Renal cortex interstitium (tissue), 15 donors: ENCODE measurements at places on chromosomes 16 and 17. TPM values are rescaled to one million over a fixed set of nuclear protein-coding genes. Genes with fewer than 3 reads are reported as not detected.

Gene HSPB9
- polyA plus RNA-seq = 0.46 TPM

Gene UBE2O
- polyA plus RNA-seq = 26.4 TPM

DNA sequence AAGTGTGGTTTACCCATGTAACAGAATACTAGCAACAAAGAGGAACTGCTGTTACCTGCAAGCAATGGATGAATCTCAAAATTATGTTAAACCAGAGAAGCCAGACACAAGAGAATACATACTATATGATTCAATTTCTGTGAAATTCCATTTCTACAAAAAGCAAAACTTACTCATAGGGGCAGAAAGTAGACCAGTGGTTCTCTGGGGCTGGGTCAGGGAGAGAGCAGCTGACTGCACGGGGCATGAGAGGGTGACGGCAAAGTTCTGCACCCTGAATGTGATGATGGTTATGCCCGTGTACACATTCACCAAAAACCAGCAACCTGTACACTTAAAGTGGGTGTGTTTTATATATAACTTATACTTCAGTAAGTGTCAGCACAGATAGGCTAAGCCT lies 3.1 kb downstream of the ZNF843 start:
- DNase-seq = no peak

DNA sequence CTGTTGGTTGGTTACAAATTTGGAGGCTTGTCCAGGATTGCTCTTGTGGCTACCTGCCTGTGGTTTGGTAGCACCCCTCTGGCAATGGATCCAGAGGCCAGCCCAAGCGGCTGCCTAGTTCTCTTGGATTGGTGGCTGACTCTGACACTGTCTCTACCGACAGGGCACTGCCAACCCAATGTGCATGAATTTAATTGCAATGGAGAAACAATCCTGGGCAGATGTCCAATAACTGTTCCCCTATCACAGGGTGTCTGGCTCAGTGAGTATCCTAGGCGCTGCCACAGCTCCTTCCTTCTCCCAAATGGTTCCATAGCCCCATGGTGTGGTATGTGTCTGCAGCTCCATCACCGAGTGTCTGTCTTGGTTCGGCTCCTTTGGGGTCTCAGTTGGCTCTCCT lies 19.5 kb downstream of the N4BP1 start:
- DNase-seq = no peak

GRCh38 chr16:20042848-20043247 lies 30.8 kb downstream of the GPR139 start:
- DNase-seq = no peak

DNA sequence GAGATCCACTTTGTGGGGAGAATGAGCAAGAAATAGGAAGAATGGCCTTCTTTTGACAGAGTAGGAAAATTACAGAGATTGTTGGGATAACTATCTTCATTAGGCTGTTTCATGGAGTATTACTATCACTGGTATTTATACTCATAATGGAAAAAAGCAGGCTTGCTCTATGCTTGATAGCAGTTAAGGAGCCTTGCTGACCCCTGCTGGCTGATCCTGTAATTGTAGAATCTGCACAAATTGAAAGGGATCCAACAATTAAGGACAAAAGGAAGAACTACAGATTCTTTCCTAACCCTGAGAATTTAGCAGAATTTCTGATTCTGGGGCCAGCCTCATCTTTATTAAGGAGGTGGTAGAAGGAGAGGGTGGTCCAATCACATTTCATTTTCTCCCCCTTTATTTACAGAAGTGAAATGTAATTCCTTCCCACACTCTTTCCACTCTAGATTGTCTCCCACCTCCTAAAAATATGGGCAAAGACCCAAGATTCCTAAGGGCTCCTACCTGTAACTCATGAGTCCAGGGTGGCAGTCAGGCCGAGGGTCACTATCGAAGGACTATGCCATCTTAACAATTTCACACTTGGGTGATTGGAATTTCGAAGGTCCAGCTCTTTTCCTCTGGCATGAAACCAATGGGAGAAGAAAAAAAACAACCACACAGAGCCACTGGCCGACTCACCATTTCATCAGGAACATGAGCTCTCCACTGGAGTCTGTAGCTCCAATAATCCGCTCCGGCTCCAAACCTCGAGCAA lies 26.3 kb downstream of the NFE2L1 start:
- no peak for DNase-seq
